ENCODE measurements at places on chromosomes 5 and 9. TPM values are rescaled to one million over a fixed set of nuclear protein-coding genes. Genes with fewer than 3 reads are reported as not detected.

The SPATA6L gene
- total RNA-seq, result 0.34 TPM

The LRRC19 gene
- total RNA-seq, result not detected

The ATP10B gene
- total RNA-seq, result 24.0 TPM

The TSLP gene
- not detected for total RNA-seq

The MEGF9 gene
- 20.2 TPM for total RNA-seq

The ANGPTL2 gene
- total RNA-seq, result 8.0 TPM

The ISCA1 gene
- total RNA-seq, result 35.6 TPM

The CDH10 gene
- total RNA-seq, result not detected
